ENCODE measurements at places on chromosomes 5 and 9.

DNA sequence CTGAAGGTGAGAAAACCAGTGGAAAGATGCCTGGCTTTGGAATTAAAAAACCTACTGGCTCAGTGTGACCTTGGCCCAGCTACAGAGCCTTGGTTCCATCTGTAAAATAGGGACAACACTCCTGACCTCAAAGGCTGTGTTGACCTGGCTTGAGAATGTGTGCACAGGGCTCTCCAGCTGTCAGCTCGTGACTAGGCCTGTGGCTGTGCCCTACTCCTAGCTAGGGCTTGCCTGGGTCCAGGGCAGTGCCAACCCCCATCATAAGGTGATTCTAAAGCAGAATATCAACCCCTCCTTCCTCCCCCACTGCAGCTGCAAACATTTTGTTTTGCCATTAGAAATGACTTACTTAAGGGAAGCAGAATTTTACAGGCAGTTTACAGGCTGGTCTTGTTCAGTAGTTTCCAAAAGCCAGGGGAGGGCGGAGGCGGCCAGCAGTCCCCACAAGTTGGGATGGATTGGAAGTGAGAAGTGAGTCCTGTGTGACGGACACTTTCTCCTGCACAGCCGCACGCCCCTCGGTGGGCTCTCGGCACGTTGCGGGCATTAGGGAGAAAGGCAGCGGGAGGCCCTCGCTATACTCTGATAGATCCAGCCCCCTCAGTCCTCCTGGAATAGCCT is 7.3 kb downstream of the PITX1 start:
- DNase-seq: no peak

- DNase-seq: peak; percentile 28
These were observed 337.4 kb upstream of the PUM3 start for GRCh38 chr9:3181049-3181953.

- no peak for DNase-seq
These were observed 6.6 kb downstream of the FBP1 start for GRCh38 chr9:94632737-94633136.

- DNase-seq: no peak
These were observed 103.5 kb downstream of the NFIB start for GRCh38 chr9:14210428-14210827.

GRCh38 chr5:88688156-88688983 is 194.6 kb downstream of the MEF2C start:
- DNase-seq: no peak

GRCh38 chr5:63170486-63170885 is 591.9 kb downstream of the LRRC70 start:
- no peak for DNase-seq

DNA sequence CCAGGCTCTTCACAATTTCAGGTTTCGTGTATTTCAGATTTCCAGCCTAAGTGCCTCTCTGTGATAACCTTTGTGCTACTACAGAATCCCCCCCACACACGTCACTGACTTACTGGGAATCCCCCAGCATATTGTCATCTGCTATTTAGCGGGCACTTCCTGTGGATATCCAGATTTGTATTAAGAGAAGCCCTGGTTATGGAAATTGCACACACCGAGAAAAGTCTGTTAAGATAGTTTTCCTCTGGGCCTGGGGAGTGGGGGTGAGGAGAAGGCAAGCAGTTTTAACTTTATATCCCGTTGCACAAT is 269.9 kb downstream of the MED10 start:
- DNase-seq: no peak

DNA sequence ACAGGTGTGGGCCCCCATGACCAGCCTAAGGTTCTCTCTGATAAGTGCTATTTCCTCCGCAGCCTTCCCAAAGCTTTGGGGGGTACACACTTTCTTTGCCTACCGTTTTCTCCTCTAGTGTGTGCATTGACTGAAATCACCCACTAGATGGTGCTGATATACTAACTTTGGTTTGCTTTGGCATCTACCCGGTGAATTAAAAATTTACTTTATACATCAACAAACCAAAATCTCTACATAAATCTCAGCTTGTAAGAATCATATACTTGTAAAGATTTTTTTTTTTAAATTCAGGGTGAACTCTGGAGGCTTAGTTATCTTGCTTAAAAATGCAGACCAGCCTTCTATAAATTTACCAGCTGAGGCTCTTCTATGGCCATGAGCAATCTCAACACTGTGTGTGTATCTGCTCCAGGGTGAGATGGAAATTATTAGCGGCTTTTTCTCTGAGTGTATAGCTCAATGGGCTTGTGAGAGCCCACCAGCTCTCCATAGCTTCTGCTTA is 475.7 kb upstream of the TNC start:
- DNase-seq: no peak
